ENCODE measurements at places on chromosomes 3 and 15.

GRCh38 chr15:83904107-83905040 lies 250.5 kb downstream of the ADAMTSL3 start:
- no peak for DNase-seq

GRCh38 chr3:178289544-178290160 lies 246.6 kb upstream of the KCNMB2 start:
- DNase-seq = no peak

DNA sequence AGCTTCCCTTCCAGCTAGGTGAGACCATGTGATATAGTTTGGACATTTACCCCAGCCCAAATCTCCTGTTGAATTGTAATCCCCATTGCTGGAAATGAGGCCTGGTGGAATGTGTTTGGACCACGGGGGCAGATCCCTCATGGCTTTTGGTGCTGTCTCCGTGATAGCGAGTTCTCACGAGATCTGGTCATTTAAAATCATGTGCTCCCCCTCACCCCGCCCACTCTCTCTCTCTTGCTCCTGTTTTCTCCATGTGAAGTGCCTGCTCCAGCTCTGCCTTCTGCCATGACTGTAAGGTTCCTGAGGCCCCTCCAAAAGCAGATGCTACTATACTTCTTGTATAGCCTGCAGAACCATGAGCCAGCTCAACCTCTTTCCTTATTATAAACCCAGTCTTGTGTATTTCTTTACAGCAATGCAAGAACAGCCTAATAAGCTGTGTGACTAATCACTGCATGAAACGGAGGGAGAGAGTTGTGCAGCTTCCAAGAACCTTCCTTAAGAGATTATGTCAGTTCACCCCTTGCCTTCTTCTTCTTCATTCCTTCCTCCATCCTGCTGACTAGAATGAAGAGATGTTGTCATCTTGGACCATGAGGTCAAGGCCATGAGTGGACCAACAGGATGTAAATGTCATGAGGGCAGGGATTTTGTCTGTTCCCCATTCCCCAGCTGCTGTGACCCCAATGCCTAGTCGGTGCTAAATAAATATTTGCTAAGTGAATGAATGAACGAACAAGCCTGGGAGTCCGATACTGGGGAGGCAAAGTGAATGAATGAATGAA lies 91.0 kb downstream of the CPN2 start:
- DNase-seq = no peak

DNA sequence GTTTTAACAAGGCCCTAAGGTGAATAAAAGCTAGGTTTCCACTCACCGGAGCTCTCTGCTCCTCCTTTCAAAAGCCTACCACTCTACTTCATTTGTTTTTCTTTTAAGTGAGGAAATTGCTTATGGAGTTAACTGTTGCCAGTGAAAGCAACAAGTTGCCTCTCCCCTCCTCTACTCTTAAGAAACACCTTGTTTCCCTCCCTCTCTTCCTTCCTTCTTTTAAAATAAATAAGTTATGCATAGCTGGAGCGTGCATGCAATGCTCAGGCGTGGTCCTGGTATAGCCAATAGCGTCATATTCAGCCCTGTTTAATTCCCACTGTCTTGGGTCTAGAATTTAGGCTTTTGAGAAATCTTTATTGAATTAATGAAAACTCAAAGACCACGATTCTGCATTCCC lies 101.1 kb upstream of the IGF1R start:
- no peak for DNase-seq

GRCh38 chr3:12822725-12823373 lies 18.5 kb downstream of the RPL32 start:
- DNase-seq = no peak

GRCh38 chr3:11212299-11212608 lies 58.0 kb downstream of the HRH1 start:
- no peak for DNase-seq

GRCh38 chr3:130117933-130118332 lies 36.3 kb downstream of the ALG1L2 start:
- no peak for DNase-seq

- DNase-seq = no peak
These were observed 395 bp downstream of the ZFAND6 start for GRCh38 chr15:80059786-80060355.

- DNase-seq = no peak
These were observed 17.6 kb downstream of the CD200R1L start for GRCh38 chr3:112829046-112829445.

- no peak for DNase-seq
These were observed 96.3 kb downstream of the MYO9A start for GRCh38 chr15:72021604-72022003.

DNA sequence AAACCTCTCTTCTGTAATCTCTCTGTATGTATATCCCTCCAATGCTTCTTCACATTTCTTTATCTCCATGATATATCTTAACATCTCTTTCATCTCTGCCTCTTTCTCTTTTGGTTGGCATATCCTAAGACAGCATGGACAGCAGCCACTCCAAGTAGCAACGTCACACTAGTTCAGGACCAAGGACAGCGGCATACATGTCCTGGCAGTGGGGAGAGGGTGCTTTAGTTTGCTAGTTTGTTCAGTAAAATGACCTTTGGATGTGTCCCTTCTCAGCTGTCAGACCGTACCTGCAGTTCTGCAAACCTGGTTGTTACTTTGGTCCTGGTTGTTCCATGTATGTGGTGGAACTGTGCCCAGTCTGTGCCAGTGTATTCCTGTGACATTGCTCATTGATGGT lies 225.6 kb upstream of the ROPN1 start:
- no peak for DNase-seq

GRCh38 chr3:132822266-132822665 lies 100.1 kb upstream of the NPHP3 start:
- no peak for DNase-seq

DNA sequence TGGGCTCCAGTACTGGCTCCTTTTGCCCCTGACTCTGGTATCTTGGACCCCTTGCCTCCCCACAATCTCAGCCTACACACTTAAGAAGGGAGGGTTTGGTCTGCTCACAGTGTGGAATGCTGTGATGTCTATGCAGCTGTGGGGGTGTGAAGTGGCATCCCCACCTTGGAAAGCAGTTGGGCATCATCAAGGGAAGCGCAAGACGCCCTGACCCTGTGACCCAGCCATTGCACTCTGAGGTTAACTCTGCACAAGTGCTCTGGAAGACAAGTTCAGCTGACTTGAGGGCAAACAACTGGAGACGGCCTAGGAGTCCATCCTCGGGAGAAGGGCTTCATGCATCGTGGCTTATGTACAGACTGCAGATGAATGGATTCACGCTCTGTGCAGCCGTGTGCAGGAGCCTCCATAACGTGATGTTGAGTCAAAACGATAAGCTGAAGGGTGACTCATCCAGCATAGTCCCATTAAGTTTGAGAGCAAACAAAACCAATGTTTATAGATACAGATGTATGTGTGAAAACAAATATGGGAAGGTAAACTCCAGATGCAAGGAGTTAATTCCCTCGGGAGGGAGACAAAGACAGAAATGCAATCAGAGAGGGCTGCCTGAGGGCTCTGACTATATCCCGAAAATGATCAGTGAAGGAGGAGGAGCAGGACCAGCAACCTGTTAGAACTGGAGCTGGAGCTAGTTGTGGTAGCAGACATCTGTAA lies 86.8 kb downstream of the LSM3 start:
- no peak for DNase-seq

- DNase-seq = no peak
These were observed 7.9 kb upstream of the MST1R start for GRCh38 chr3:49911611-49912010.

- DNase-seq = no peak
These were observed 60.5 kb upstream of the FGD5 start for GRCh38 chr3:14758297-14758696.

- no peak for DNase-seq
These were observed 233.9 kb upstream of the CADM2 start for GRCh38 chr3:84724877-84725276.

DNA sequence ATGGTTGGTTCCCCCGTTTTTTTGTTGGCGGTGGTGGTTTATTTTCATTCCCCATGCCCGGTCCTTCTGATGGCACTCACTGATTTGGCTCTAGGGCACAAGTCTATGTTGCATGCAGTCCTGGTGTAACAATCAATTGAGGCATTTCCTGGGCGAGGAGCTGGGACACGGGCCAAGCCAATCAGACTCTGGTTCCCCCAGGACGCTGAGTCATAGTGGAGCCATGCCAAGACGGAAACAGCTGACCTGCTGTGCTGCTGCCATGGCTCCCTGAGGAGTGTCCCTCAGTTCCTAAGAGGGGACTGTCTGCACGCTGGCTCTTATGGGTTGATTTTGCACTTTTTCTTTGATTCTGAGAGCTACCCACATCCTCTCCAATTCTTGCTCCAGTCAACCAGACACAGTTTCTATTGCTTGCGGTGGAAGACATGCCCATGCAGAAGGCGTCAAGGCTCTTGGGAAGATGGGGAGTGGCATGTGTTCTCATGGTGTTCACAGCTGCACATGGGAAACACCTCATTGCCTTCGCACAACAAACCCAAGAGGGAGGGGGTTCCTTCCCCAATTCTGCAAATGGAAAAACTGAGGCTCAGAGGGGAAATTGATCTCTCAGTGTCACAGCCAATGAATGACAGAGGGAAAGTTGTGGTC lies 28.3 kb upstream of the ALDH1L1 start:
- DNase-seq = no peak

- no peak for DNase-seq
These were observed 58.6 kb downstream of the WWTR1 start for GRCh38 chr3:149599236-149599635.

DNA sequence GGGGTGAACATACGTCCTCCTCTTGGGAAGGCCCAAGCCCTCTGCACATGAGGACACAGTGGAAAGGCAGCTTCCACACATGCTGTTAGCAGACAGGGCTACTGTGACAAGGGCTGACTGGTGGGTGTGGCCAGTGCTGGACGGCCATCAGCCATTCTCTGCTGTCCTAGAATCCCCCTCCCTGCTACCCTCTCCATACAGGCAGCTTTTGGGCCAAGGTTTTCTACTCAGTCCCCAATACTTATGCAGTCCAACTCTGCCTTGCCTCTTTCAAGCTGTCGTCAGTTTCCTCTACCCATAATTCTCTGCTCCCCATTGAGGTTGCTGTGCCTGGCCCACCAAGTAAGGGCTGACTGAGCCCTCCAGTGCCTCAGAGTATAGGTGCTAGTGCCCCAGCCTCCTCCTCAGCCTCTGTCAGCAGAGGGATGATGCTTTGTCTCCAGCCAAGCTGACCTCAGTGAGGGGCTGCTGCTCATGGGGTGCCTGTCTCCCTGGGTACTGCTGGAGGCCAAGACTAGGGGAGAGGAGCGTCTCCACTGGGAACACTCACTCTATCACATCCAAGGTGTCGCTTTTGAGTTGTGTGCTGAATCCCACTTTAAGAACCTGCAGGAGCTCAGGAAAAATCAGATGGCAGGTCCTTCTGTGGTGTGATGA lies 2.8 kb downstream of the LOXL1 start:
- DNase-seq = no peak

DNA sequence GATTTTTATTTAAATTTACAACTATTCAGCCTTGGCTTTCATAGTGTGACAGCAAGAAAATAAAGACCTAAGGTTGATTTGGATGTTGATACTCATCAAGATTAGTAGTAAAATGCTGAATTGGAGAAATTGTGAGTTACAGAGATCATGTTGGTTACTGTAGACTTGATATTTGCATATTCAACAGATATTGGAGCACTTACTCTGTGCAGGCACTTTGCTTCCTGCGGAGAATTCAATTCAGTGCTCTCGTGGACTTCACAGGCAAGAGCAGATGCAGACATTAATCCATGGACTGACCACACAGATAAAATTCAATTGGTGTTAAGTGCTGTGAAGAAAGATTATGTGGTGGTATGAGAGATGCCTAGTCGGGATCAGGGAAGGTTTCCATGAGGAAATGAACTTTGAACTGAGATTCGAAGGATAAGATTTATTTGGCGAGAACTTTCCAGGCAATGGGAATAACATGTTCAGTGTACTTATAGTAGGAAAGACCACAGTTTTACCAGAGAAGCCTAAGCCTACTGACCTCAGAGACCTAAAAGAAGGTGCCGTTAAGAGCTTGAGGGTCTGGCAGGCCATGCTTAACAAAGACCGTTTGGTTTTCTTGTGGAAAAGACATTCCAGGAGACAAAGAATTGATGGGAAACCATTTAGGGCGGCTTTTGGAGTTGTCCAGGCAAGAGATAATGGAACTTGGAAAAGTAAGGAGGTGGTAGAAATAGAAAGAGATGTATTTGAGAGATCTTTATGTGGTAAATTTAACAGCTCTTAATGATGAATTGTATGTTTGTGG lies 4.3 kb downstream of the SELENOT start:
- no peak for DNase-seq

DNA sequence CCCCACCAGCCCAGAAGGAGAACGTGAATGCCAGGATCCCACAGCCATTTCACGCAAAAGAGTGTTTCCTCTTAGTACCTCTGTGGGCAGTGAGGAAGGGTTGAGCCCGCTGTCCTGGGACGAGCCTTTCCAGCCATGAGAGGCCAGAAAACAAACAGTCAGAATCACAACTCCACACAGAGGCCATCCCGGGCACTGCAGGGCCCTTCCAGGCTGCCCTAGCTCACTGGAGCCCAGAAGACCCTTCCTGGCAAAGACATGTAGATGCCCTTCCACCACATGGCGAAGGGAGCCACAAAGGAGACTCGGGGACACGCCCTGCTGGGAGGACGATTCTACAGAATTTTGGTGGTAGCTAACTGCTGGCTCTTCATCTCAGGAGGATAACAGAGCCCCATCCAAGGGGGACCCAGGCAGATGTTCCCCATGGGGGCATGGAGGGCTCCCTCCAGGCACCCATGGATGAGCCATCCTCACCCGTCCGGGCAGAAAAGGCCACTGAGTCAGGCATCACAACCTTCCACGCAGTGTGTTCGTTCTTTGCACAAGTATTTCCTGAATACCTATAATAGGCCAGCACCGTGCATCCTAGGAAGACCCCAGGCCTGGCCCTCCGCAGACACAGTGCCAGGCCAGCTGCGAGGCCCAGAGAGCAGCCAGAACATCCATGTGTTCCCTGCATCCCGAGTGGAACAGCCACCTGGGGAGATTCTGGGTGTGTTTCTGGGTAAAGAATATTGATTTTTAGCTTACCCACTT lies 47.2 kb downstream of the SLC12A8 start:
- DNase-seq = no peak

DNA sequence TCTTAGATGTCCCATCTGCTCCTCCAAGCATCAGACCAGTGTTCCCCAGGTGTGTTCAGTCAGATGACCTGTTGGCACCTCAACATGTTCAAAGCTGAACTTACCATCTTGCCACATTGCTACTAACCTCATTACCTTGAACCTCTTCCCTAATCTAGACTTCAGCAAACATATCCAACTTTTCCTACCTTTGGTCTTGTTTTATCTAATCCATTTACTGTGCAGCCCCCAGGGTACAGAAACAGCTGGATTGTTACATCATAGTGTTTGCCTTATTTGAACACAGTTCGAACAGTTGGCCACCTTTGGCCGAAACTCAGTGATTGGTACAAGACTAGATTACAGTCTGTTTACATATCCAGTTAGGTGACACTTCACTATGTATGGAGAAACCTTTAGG lies 36.1 kb upstream of the MCF2L2 start:
- no peak for DNase-seq

Data from activated CD8-positive, alpha-beta memory T cell treated with anti-CD3 and anti-CD28 coated beads, Interleukin-2, amount 50 U/mL, for 4 hours (primary cell).